Progenitor cell of endocrine pancreas (in vitro differentiated cells): ENCODE measurements at places on chromosomes 5 and 9.

DNA sequence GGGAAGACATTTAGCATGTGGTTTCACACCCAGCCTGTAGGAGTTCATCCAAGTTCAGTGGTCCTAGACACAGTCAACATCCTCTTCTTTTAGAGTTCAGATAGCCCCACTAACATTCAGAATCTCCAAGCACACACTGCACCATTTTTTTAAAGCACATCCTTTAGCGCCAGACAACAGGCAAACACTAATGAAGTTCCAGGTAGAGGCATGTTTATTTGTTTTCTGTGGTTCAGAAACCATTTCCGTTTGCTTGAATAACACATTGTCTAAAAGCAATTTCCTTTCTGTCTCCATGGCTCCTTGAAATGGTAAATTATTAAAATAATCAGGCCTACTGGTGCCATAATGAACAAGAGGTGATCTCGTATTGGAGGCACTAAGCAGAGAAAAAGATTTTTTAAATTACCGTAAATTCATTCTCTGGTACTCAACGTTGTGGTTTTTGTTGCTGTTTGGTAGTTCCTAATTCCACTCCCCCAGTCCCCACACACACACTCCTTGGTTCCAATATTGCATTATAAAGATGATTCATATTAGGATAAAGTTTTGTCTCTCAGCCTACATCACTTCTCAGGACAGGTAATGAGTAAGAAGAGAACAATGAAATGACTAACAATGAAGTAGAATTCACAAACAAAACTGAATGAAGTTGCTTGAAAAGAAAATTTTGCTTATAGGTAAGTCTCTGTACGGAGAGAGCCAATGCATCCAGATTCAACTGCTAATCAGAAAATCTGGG is 153.1 kb downstream of the PCSK1 start:
- H3K4me3 ChIP-seq: no peak overlapping the region
- DNase-seq: no peak
- H3K27ac ChIP-seq: no peak overlapping the region

GRCh38 chr5:174084691-174085154 is 39.2 kb downstream of the NSG2 start:
- no peaks in the 10 kb centered on the region for H3K36me3 ChIP-seq
- H3K4me3 ChIP-seq: no peak overlapping the region
- H3K27me3 ChIP-seq: peaks cover 30% of the 10 kb centered on the region
- H3K27ac ChIP-seq: no peak overlapping the region

GRCh38 chr5:98940581-98940980 is 11.8 kb upstream of the CHD1 start:
- no peaks in the 10 kb centered on the region for H3K36me3 ChIP-seq
- no peak overlapping the region for H3K4me3 ChIP-seq
- peaks cover 9% of the 10 kb centered on the region for H3K4me1 ChIP-seq
- no peak overlapping the region for H3K27ac ChIP-seq

- no peaks in the 10 kb centered on the region for H3K27me3 ChIP-seq
- no peak overlapping the region for H3K4me3 ChIP-seq
- peak overlapping the region; percentile 48 for H3K27ac ChIP-seq
- H3K36me3 ChIP-seq: peaks cover 33% of the 10 kb centered on the region
Observed at GRCh38 chr9:133102190-133103021, 18.6 kb downstream of the RALGDS start.

DNA sequence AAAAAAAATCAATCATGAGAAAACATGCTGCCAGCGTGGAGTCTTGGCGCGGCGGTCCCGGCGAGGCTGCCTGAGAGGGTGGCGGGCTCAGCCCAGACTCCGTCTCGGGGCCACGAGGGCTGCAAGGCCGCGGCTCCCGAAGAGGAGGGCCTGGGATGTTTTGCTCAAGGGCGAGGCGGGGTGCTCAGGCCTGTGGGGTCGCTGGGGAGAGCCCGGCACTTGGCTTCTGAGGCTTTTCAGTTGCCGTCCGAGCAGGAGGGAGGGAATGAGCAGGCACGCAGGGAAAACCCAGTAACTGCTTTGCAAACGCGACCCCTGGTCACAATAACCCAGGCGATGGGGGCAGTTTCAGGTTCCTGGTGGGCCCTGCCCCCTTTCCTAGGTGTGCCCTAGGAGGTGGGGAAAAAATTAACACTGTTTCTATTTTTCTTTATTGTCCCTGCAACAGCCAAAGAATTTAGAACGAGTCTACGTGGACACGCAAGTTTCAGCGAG is 3.2 kb upstream of the IRX2 start:
- H3K4me1 ChIP-seq: peaks cover 13% of the 10 kb centered on the region
- peaks cover 3% of the 10 kb centered on the region for H3K36me3 ChIP-seq
- DNase-seq: no peak
- H3K27me3 ChIP-seq: peaks cover 77% of the 10 kb centered on the region
- no peak overlapping the region for H3K27ac ChIP-seq

DNA sequence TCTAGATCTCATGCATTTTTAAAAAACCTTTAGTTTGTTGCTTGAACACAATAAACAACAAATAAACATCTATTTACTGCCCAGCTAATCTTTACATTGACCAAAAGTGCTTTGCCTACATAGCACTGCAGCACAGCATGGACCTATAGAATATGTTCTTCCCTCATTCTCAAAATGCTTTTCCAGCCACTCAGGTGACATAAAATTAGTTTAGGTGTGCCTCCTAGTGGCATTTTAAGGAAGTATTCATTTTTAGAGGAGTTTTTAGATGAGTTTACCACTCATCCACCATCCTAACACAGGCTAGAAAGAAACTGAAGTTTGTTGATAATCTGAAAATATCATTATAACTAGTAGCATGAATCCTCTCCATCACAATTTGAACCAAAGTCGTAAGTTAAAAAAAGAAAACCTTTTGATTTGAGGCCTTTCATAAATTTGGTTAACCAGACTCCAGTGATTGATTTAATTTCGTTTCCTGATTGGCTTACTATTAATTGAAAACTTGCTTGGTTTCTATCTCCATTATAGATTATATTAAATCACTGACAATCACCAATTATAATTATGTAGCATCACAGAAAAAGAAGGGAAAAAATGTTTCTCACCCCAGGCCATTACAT is 12.6 kb downstream of the PLGRKT start:
- H3K4me1 ChIP-seq: no peaks in the 10 kb centered on the region
- no peak for DNase-seq
- no peak overlapping the region for H3K4me3 ChIP-seq
- H3K36me3 ChIP-seq: no peaks in the 10 kb centered on the region
- no peaks in the 10 kb centered on the region for H3K27me3 ChIP-seq

GRCh38 chr5:39076757-39077728 is 2.8 kb upstream of the RICTOR start:
- no peaks in the 10 kb centered on the region for H3K27me3 ChIP-seq
- H3K4me3 ChIP-seq: no peak overlapping the region
- H3K4me1 ChIP-seq: peaks cover 11% of the 10 kb centered on the region
- no peak for DNase-seq

DNA sequence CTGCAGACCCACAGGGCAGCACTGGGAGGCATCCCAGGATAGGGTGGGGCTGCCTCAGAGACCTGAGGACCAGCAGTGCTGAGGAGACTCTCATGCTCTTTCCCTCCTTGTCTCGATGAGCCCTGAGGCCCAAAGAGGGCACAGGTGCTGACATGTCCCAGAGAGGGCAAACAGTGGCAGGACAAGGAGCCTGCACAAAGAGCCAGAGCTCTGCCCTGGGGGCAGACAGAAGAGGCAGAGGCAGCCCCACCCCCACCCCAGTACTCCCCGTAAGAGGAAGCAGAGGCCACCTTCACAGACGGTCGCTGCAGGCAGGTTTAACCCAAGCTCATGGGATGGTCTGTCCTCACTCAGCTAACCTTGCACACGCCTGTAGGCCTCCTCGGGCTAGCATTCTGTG is 29.4 kb upstream of the TTLL11 start:
- no peak for DNase-seq
- H3K27ac ChIP-seq: no peak overlapping the region

GRCh38 chr5:23084815-23085214 is 231.7 kb upstream of the CDH12 start:
- no peak overlapping the region for H3K4me3 ChIP-seq
- H3K27me3 ChIP-seq: no peaks in the 10 kb centered on the region
- H3K4me1 ChIP-seq: no peaks in the 10 kb centered on the region
- DNase-seq: no peak
- H3K27ac ChIP-seq: no peak overlapping the region
